ENCODE measurements at places on chromosomes 13 and 19.

GRCh38 chr13:80262051-80262695 lies 78.8 kb downstream of the SPRY2 start:
- DNase-seq, result no peak

GRCh38 chr13:96575423-96576320 lies 418.6 kb downstream of the OXGR1 start:
- DNase-seq, result no peak

DNA sequence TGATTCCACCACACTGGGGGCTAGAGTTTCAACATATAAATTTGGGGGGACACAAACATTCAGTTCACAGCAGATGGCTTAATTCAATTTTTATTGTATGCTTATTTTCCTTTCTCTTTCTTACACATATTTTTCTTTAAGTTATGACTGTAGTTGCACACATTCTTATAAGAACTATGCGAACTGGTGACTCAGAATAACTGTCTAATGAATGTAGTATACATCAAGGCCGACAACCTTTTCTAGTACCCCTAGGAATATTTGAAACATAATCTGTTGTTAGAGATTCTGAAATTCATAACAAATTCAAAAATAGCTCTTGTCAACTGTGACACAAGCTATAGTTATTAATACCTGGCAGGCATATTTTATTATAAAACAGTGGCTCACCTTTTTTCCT lies 695.6 kb downstream of the PCDH9 start:
- DNase-seq, result no peak

DNA sequence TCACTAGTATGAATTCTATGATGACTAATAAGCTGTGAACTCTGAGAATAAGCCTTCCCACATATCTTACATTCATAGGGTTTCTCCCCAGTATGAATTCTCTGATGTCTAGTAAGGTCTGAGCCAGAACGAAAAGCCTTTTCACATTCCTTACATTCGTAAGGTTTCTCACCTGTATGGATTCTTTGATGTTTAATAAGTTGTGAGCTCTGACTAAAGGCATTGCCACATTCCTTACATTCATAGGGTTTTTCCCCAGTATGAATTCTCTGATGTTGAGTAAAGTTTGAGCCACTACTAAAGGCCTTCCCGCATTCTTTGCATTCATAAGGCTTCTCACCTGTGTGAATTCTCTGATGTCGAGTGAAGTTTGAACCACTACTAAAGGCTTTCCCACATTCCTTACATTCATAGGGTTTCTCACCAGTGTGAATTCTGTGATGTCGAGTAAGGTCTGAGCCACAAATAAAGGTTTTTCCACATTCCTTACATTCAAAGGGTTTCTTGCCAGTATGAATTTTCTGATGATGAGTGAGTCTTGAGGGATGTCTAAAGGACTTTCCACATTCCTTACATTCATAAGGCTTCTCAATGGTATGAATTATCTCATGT lies 30.7 kb upstream of the ZFP82 start:
- DNase-seq, result no peak

DNA sequence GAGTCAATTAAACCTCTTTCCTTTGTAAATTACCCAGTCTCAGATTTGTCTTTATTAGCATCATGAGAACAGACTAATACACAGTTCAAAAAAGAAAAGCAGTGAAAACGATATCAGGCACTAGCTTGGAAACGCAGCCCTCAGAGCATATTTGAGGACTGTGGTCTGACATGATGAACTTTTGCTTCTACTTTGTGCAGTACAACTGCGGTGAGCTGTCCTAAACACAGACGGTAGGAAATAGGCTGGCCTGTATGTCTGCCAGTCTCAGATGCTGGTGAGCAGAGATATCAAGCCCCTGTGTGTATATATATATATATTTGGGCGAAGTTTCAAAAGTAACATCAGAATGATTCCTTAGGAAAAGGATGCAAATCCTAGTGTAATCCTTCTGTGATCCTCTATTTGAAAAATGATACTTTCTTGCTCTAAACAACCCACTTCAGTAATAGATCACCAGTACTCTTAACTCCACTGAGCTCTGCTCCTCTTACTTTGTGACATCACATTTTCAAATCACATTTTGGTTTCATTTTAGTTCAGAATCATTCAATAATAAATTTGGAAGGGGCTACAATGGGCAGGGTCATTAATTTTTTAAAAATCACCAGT lies 74.4 kb downstream of the TNFRSF19 start:
- no peak for DNase-seq

GRCh38 chr13:39765801-39766463 lies 110.5 kb downstream of the COG6 start:
- DNase-seq, result no peak

- no peak for DNase-seq
Measured at GRCh38 chr13:39013462-39013861, 22.8 kb upstream of the STOML3 start.

All from HS-5 (cell line).